Inflammatory macrophage treated with lipopolysaccharide for 4 hours (primary cell): ENCODE measurements at places on chromosomes 2 and 18.

- DNase-seq: no peak
Measured at GRCh38 chr18:76654577-76654976, 159.5 kb upstream of the ZNF516 start.

DNA sequence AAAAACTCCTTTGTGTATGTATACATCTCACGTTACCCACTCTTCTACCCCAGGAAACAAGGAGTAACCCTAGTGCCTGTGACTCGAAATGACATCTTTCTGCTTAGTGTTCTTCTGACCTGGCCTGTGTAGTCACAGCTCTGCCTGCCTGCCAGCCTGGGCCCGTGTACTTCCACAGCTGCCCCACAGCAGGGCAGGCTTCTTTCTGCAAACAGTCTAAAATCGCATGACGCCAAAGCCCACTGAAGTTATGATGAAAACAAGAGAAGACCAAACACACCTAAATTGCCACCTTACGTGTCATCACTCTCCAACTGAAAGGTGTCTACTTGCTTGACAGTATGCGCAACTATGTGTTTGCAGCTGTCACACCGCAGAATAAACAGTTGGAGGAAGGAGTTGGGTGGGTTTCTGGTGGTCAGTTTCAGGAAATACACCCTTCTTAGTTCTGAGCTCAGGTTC is 1.5 kb downstream of the GAREM1 start:
- DNase-seq: peak; percentile 7

DNA sequence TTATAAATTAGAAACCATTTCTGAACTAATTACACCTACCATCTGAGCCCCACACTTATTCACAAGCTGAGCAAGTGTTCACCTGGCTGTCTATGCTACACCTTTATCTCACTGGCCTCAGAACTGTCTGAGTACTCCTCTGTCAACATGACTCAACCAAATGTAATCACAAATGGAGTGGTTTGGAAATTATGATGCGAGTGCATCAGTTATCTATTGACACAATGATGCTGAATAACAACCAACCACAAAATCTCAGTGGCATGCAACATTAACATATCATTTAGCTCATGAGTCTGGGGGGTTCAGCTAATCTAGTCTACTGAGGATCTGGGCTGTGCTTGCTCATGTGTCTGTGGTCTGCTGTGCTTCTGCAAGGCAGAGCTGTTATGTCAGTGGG is 184.2 kb upstream of the NXPH2 start:
- no peak for DNase-seq

DNA sequence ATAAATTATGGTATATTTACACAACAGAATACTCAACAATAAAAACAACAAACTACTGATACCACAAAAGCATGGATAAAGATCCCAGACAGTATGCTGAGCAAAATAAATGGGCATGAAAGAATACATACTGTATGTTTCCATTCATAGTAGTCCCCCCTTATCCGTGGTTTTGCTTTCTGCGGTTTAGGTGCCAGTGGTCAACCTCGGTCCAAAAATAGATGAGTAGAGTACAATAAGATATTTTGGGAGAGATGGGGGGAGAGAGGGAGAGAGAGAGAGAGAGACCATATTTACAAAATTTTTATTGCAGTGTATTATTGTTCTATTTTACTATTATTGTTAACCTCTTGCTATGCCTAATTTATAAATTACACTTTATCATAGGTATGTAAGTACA is 21.0 kb upstream of the TGFA start:
- DNase-seq: no peak

DNA sequence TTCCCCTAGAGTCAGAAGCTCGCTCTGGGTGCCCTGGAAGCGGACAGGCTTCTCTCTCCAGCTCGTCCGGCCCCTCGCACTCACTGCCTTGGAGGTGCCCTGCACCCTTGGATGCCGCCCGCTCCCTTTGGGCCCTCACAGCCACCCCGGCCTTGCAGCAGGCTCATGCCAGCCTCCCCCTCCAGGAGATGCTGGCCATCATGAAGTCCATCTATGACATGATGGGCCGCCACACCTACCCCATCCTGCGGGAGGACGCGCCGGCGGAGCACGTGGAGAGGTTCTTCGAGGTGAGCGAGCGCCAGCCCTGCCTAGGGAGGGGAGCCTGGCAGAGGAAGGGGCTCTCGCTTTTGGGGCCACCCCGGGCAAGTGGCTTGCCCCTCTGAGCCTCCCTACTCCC is 20.3 kb upstream of the FAHD2A start:
- no peak for DNase-seq

- no peak for DNase-seq
Measured at GRCh38 chr18:56606618-56607017, 31.8 kb downstream of the TXNL1 start.

- DNase-seq: no peak
Measured at GRCh38 chr2:44537264-44537663, 175.5 kb downstream of the CAMKMT start.

DNA sequence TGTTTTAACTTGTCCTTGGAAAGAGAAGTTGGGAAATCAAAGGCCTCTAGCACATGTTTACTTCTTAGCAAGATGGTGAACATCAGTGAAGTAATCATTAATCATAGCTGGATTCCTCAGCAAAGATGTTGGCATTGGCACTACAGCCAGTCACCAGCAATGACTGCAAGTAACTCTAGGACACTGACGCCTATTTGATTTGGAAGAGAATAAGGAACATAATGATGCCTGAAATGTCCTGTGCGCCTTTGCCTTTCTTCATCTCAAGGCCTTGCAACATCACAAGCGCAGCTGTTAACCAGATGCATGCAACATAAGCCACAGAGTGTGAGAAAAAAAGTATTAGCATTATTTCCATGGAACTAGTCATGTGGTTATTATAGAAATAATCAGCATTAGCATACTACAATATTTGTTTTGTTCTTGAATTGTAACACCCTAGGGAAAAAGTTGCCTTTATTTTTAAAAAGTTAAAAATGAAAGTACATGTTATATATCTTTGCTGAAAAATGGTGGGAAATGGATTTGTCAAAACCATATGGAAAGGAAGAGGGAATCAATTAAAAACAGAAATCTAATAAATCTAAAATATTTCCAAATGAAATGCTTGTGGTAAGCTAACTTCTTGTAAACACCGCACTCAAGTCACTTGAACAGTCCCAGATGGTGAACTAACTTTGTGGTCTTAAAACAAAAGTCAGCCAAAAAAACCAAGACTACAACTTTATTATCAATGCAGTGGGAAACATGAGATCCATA is 55.6 kb downstream of the THADA start:
- peak; percentile 97 for DNase-seq

- DNase-seq: no peak
Measured at GRCh38 chr2:221997683-221998082, 301.1 kb downstream of the PAX3 start.

GRCh38 chr2:31013301-31013700 is 124.9 kb downstream of the GALNT14 start:
- peak; percentile 66 for DNase-seq

DNA sequence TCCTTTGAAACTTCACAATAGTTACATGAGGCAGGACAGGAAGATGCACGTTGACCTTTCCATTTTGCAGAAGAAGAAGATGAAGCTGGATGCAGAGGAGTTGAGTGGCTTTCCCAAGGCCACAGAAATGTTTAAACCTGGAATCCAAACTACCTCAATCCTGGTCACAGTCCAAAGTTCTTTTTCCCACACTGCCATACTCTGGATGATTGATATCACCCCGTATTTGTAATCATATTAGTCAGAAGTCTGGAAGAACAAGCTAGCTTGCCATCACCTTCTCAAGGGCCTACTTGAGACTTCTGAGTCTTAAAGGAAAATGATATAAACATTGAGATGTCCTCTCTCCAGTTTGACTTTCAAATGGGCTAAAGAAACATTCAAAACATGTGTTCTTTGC is 190.1 kb downstream of the LNPK start:
- no peak for DNase-seq

GRCh38 chr18:56470406-56471351 is 167.7 kb downstream of the TXNL1 start:
- DNase-seq: no peak

DNA sequence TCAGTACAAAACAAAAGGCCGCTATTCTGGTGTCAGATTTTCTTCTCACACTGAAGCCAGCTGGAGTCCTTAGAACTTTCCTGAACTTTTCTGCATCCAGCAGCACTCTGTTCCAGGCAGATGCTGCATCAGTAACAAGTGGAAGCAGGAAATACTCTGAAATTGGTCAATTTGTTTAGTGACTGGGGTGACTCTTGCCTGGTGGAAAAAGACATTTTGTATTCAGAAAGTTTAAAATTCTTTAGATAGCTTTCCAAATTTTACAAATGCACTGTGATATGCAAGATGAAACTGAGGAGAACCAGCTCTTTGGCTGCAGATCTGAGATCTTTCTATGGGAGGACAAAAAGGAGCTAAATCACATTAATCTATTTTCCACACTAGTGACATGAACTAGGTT is 385.7 kb downstream of the NRXN1 start:
- no peak for DNase-seq

DNA sequence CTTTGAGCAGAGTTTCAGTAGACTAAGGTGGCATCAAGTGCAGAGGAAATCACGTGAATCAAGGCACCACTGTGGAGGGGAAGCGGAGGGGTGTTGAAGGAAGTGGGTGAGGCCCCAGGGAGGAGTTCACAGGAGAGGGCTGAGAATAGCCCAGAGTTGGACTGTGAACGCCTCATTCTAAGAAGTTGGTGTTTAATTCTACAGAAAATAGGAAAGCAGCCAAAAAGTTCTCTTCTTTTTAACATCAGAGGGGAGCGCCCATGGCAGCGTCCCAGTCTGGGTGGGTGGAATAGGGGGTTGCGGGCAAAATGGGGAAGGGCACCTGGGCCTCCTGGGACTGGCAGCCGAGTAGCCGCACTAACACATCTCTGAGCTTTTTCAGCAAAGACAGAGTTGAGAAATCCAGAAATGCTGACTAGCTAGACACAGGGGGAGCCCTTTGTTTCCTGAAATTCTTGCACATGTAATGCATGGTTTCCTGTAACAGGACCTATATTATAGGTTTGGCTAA is 97.0 kb downstream of the NEB start:
- peak; percentile 26 for DNase-seq

DNA sequence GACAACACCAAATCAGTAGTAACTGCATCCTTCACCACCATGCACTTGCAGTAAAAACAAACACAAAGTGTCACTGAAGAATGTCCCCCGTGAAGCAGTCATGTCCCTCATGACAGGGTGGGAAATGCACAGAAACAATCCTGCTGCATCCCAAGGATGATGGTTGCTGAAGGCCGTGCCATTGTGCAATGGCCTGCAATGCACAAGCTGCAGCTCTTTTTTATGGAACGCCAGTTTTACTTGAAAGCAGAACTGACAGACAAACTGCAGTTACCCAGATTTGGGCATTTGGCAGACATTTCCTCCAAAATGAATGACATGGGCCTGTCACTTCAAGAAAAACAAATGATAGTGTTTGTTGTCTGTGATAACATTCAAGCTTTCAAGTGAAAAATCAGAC is 2.4 kb upstream of the CHST10 start:
- peak; percentile 16 for DNase-seq
